ENCODE measurements at places on chromosomes 1 and 21. TPM values are rescaled to one million over a fixed set of nuclear protein-coding genes. Genes with fewer than 3 reads are reported as not detected.

CYP2J2 gene
- polyA plus RNA-seq: 2.8 TPM

AXDND1 gene
- 1.3 TPM for polyA plus RNA-seq

DNA sequence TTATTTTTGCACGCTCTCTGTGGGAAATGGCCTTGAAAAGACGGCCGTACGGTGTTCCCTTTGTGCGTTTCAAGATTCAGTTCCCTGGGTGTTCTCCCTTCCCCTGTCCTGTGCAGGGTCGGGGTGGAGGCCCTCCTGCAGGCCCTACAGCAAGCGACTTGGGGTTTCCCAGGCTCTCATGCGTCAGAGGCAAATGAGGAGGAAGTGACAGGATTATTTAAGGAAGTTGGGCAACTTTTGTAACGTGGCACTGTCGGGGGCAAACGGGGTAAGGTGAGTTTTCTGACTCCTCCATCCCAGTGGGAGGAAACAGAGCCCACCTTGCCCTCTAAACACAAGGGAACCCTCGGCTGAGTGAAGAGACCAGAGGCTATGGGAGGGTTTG, 16.1 kb upstream of the AJAP1 start:
- no peak for DNase-seq

- no peak for DNase-seq
These were observed 139.1 kb downstream of the TGFBR3 start for GRCh38 chr1:91746728-91747338.

DNA sequence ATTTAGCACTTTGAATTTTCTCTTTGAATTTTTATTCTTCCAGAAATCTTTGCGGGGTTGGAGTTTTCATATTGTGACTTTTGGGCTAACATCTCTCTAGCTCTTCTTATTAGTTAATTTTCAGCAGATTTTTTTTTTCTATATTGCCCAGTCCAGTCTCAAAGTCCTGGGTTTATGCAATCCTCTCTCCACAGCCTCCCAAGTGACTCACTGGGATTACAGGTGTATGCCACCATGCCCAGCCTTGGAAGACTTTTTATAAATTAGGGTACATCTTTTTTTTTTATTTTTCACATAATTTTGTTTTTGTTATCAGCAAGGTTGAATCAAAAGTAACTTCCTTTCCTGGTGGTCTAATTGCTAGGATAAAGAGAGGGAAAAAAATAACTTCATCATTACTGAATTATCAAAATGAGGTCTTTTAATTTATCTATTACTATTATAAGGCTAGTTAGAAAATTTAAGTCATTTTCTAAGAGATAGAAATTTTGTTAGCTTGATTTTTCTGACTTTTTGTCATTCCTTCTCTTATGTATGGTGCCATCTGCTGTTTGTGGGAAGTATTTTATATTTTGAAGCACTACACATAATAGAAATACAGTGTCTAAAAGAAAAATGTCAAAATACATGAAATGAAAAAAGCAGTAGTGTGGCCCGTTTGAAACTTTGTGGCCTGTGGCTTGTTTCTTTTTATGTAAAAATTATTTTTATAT, 273.4 kb upstream of the CACYBP start:
- DNase-seq: no peak

DNA sequence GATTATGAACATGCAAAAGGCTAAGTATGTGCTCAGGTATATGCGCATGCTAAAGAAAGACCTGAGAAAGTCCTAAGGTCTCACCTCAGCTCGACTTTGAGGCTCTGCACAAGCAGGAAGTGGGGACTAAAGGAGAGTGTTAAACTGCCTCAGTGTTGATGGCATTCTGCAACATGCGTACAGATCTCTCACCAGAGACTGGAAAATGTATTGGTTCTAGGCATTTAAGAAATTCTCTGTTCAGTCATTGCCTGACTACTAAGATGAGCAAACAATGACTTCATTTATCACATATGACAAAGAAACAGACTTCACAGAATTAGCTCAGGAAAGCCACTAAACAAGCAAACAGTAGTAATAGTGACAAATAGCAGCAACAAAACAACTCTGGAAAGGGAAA, 90.8 kb downstream of the USH2A start:
- DNase-seq: no peak

- no peak for DNase-seq
These were observed 25.0 kb downstream of the AGPAT3 start for GRCh38 chr21:43890042-43890441.

GRCh38 chr1:58779801-58780382, 4.0 kb downstream of the JUN start:
- DNase-seq: peak; percentile 26

DNA sequence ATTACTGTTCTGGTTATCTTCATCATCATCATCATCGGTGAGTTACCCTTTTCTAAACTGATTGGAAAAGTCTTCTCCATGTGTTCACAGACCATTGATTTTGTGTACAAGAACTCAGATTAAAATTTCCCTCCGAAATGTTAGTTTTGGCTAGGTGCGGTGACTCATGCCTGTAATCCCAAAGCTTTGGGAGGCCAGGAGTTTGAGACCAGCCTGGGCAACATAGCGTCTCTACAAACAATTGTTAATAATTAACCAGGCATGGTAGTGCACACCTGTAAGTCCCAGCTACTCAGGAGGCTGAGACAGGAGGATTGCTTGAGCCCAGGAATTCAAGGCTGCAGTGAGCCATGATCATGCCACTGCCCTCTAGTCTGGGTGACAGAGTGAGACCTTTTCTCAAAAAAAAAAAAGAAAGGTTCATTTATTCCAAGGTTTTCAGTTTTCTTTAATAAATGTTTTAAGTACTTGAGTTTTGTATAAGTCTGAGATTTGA, 5.9 kb upstream of the PER3 start:
- DNase-seq: no peak

- DNase-seq: peak; percentile 29
These were observed 1.3 kb downstream of the NEK7 start for GRCh38 chr1:198157847-198158725.

Measured in thymus (tissue), 14 donors.